MCF 10A (cell line): ENCODE measurements at places on chromosomes 5 and 9.

GRCh38 chr5:39191216-39191615 is 28.1 kb downstream of the FYB1 start:
- DNase-seq, result no peak

GRCh38 chr9:137837345-137838278 is 40.0 kb upstream of the CACNA1B start:
- no peak for DNase-seq

DNA sequence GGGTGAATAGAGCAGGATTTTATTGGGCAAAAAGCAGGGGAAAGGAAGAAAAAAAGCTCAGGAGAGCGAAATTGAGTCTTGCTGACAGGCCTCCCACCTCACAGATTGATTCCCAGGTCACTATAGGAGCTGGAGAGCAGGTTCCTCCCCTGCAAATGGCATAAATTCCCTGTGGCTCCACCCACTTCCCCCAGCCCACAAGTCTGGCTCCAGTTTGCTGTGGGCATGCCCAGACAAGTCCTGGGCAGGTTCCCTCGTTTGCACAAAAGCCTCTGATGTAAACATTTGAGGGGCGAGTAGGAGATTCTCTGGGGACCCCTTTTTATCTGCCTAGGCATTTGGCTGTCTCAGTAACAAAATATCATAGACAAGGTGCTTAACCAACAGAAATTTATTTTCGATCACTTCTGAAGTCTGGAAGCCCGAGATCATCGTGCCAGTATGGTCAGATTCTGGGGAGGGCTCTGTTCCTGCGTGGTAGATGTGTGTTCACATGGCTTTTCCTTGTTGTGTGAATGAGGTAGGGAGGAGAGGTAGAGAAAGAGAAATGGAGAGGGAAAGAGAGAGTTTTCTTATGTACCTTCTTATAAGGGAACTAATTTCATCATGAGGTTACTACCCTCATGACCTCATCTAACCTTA is 614.5 kb downstream of the MAT2B start:
- peak; percentile 62 for DNase-seq

GRCh38 chr9:68551191-68551590 is 10.5 kb upstream of the TMEM252 start:
- no peak for DNase-seq

DNA sequence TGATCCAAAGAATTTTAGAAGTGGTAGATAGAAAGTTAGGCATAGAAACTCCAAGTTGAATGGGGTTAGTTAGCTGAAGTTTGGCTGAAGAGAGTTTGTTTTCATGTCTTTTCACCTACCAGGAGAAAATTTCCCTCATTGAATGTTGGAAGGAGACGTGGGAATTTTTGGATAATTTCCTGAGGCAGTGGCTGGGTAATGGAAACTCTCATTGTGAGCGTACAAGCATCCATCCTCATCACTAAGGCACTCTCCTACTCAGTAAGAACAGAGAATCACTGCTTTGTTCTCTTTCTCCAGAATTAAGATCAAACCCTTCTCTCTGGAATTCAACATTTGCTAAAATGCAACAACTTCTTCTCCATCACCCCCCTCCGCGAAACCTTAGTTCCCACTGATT is 179.7 kb downstream of the PALM2AKAP2 start:
- DNase-seq, result no peak

DNA sequence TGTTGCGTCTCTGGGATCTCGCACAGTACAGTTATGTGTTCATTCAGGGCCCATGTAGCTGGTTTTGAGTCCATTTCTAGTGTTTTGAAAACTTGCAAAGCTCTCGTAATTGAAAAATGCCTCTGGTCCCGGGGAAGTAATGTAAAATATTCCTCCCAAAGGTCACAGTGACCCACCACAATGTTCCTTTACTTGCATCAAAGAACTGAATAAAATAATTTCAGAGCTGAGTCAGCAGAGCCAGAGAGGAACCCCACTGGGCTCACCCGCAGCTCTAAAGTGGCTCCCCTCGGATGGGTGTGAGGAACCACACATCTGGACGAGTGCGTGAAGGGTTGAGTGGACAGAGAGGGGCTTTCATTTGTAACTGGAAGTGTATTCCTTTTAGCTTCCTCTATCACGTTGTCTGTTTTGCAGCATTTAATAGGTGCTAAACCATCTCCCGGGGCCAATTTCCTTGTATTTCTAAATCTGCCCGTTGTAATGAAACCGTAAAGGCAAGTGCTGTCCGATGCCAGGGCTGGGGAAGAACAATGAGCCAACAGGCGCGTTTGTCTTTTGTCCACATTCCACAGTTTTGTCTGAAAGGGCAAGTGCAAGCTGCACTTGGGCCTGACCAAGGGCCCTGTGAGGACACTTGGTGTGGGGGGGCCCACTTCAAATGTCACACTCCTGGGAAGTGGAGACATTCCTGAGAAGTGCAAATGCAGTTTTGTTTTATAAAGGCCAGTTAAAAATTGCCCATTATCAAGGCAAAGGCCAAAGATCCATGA is 29.9 kb downstream of the COL5A1 start:
- no peak for DNase-seq

DNA sequence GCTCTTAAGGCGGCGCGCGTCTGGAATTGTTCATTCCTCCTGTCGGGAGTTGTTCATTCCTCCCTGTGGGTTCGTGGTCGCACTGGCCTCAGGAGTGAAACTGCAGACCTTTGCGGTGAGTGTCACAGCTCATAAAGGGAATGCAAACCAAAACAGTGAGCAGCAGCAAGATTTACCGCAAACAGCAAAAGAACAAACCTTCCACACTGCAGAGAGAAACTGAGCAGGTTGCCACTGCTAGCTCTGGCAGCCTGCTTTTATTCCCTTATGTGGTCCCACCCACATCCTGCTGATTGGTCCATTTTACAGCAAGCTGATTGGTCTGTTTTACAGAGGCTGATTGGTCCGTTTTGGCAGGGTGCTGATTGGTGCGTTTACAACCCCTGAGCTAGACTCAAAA is 1365.3 kb upstream of the WWC1 start:
- no peak for DNase-seq

- DNase-seq, result no peak
Measured at GRCh38 chr5:42994555-42995359, 45.4 kb downstream of the ANXA2R start.

DNA sequence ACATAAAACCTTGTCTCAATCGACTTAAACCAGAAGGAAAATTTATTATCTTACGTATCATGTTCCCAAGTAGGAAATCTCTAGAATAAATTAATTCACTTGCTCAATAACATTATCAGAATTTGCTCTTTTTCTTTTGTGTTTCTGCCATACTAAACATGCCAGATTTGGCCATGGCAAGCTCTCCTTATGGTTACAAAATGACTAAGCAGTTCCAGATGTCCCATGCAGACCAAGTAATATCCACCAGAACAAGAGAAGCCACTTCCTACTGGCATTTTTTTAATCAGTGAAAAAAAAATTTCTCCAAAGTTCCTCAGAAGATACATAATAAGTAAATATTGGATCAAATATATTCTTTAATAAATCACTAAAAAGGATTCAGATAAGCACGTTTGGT is 25.2 kb upstream of the ADAMTS6 start:
- DNase-seq, result no peak

DNA sequence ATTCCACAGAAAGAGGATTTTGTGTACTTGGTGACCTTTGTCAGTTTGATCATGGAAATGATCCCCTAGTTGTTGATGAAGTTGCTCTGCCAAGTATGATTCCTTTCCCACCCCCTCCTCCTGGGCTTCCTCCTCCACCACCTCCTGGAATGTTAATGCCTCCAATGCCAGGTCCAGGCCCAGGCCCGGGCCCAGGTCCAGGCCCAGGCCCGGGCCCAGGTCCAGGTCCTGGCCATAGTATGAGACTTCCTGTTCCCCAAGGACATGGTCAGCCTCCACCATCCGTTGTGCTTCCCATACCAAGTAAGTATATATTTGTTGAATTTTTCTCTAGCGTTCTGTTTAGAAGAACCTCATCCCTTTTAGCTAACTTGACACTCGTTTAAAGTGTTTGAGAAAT is 30.0 kb downstream of the RBM27 start:
- no peak for DNase-seq
